RCC 7860 (cell line): ENCODE measurements at places on chromosomes 1 and 21.

- no peak for DNase-seq
Measured at GRCh38 chr1:93652323-93652949, 29.2 kb downstream of the BCAR3 start.

GRCh38 chr1:162297208-162297607, 79.4 kb downstream of the SPATA46 start:
- no peak for DNase-seq

DNA sequence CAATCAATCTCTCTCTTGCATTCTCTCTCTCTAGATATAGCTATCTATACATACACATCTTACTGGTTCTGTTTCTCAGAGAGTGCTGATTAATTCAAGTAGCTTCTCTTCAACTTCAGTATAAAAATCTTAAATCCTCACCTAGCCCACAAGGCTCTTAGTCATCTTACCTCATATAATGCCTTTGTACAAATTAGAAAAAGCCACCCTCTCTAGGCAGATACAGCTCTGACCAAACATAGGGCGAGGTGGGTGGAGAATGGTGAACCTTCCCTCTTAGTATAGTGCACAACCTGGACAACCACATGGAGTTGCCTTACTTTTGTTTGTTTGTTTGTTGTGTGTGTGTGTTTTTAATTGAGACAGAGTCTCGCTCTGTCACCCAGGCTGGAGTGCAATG, 5.1 kb upstream of the INAVA start:
- DNase-seq, result no peak

DNA sequence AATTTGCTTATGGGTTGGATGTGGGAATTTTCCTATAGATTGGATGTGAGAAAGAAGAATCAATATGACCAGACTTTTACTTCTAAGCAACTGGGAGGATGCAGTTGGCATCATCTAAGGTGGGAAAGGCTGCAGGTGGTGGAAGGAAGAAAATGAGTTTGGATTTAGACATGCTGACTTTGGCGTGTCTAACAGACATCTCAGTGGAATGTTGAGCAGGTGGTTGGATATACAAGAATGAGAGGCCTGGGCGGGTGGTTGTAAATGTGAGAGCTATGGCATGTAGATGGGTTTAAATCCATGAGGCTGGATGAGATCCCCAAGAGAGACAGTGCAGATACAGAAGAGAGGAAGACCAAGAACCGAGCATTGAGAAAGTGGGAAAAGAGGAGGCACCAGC, 10.5 kb downstream of the ADORA1 start:
- no peak for DNase-seq

GRCh38 chr1:174297351-174297750, 138.0 kb downstream of the RABGAP1L start:
- no peak for DNase-seq

GRCh38 chr1:7265771-7266371, 480.6 kb downstream of the CAMTA1 start:
- peak; percentile 98 for DNase-seq

- no peak for DNase-seq
Measured at GRCh38 chr1:23370709-23371584, 1.3 kb upstream of the ZNF436 start.

- no peak for DNase-seq
Measured at GRCh38 chr1:200989337-200989736, 34.2 kb downstream of the KIF21B start.

- no peak for DNase-seq
Measured at GRCh38 chr1:27555700-27556424, 48.1 kb downstream of the AHDC1 start.
